ENCODE measurements at places on chromosomes 1 and 21. TPM values are rescaled to one million over a fixed set of nuclear protein-coding genes. Genes with fewer than 3 reads are reported as not detected.

Gene GLIS1
- 3.7 TPM for total RNA-seq

Gene GPR52
- not detected for total RNA-seq

- no peak for DNase-seq
These were observed 128.4 kb upstream of the ZC3H11B start for GRCh38 chr1:219741011-219741970.

GRCh38 chr1:93164816-93165215 is 15.4 kb downstream of the TMED5 start:
- no peak for DNase-seq

Gene KCNAB2
- total RNA-seq = 1.0 TPM

Gene GFI1
- 0.11 TPM for total RNA-seq
